ENCODE measurements at places on chromosomes 7 and 10.

DNA sequence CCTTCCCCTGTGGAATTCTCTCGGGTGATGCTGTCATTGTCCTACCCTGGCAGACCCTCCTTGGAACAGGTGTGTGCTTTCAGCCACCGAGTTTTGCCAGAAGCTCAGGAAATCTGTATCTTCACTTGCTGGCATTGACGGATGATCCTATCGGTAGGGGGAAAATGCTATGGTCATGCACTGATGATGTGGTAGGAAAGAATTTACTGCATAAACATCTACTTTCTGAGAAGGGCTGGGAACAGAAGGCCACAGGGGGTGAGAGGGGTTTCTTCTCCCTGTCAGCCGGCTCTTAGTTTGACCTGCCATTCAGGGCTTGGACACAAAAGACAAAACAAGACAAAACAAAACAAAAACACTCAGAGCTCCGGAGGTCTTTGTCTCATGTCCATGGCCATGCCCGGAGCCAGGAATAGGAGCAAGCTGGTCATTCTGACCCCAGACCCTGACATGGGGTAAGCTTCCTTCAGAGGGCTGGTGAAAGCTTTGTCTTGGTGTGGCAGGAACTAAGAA, 43.6 kb upstream of the CARD11 start:
- no peak for DNase-seq

DNA sequence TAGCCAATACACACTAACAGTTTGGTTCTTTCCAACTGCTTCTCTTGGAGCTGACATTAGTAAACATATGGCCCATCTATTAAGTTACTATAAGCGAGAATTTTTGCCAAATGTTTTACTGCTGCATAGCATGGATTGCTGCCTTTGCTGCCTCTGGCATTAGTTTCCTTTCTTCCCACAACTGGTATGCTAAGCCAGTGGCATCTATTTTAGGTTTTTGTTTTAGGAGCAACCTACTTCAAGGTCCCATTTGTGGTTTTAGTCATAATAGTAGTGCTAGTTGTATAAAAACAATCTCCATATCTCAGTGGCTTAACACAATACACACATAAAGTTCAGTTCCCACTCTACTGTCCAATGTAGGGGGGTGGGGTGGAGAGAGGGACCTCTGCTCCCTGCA, 25.9 kb upstream of the PANK1 start:
- DNase-seq = no peak

DNA sequence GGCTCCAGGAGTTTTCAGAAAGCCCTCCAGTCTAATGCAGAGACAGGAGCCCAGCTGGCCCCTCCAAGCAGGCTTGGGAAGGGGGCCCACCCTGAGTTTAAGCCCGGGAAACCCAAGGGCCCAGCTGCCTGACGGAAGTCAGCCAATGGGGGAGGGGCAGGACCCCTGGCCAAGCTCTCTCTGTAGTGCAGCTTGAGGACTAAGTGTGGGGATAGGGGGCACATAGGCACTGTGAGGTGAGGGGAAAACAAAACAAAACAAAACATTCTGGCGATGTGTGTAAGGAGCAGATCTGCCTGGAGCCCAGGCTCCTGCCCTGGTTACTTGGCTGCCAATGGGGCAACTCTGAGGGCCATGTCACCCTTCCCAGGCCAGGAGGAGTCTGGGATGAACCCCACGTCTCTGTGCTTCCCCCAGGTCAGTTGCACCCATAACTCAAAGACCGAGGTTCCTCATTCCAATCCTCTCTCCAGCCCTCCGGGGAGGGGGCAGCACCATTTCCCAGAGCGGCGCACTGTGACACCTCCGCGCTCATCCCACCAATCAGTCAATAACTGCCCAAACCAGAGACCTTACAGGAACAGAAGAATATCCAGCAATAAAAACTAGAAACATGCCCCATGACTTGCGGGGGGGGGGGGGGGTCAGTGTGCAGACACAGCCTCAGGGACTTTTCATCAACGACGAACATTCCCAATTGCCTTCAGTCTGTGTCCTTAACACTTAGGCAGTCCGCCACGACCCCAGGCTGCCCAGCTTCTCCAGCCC, 1.7 kb downstream of the CXCL12 start:
- DNase-seq = no peak

DNA sequence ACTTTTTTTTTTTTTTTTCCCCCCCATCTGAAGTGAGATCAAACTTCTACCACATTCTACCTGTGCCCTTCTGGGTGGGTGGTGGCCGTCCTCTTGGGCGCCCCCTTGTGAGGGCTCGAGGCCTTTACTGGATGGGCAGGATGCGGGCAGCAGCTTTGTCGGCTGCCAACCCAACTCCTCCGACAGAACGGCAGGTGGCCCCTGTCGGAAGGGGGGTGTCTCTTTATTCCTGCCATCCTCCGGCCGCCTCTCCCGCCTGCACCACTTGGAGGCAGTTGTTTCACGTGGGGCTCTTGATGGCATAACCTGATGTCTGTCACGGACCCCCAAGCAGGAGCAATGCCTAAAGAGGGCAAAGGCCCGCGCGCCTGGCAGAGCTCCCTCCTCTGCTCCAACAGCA, 31.0 kb downstream of the AMZ1 start:
- DNase-seq = no peak

DNA sequence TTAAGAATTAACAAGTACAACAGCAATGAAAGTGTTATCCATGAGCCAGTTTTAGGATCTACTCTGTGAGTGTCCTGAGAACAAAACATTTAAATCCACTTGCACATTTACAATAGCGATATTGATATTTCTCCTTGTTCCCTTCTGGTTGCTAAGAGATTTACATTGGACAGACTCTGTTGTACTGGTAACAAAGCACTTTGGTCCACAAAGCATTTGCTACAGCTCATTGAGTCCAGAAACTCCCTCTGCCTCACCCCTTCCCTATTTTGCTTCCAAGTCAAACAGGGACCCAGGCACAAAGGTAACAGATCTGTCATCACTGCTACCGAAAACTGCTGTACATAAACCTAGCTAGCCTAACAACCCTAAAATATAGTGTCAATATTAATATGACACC, 2.1 kb downstream of the ANK3 start:
- no peak for DNase-seq

DNA sequence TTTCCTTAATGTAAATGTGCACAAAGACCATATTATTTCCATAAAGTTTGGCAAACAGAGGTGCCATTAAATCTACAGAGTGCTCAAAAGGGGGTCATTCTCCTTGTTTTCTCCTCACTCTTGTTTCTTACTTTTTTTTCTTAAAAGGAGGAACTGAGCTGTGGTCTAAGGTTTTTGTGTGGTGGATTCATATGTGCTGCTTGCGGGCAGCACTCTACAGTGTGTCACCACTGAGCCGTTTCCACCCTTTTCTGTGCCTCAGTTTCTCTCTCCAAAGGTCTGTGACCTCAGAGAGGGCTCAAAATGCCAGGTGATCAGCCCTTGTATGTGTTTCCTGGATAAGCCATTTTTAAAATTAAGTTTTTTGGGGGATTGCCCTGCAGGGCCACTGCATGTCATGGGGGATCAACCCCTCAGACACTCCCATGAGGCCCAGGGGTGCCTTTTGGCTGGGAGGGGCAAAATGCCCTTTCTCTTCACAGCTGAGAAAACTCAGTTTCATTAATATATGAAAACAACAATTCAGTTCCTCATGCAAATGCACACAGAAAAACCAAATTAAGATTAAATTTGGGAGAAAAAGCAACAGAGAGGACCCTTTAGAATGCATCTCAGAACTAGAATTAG, 56.9 kb upstream of the VOPP1 start:
- no peak for DNase-seq

DNA sequence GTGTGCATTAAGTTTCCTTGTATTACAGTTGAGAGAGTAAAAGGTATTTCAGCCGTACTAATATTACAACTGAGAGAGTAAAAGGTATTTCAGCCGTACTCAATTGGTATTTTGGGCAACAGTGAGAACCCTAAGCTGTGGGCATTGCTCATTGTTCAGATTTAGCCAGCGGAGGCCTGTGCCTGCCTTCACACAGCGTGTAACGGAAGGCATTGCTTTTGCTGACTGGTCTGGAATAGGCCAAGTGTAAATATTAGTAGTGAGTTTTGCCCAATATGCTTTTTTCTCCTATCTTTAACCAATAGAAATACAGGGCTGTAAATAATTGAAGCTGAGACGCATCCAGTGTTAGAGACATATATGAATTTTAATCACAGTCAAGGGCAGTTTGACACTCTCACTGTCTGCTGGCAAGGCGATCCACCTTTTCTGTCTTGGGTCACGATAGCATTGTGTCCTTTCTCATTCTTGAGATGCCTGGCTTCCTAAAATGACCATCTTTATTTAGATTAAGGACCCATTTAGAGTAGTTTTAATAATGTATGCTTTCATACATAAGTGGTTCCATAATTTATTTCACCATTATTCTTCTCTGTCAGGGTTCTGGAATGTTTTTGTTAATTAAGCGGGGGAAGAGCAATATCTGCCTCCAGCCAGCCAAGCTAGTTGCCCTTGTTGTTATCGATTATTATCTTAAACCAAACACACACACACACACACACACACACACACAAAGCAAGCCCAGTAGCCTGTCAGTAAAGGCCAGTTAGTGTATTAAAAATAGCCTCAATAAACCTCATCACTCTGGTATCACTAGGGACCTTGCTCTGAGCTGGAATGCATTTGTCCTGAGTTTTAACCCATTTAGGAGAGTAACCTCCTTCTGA, 130.7 kb downstream of the CELF2 start:
- no peak for DNase-seq

- DNase-seq = no peak
Measured at GRCh38 chr7:36381056-36381455, 8.6 kb upstream of the ANLN start.

DNA sequence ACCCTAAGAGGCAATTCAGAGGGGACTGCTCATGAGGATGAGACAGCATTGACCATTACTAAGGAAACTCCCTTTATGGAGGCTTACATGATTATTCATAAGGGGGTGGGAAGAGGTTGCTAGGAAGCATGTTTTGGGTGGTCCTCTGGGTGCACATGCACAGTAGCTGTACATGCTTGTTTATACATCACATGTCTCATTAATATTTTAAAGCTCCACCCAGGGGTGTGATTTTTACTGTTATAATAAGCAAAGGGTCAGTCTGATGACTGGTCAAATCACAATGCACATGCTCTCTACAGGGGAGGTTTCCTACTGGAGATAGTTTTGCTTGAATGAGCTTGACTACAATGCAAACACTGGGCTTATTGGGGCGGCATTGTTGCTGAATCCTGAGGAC, 23.8 kb upstream of the PPP1R9A start:
- DNase-seq = no peak

DNA sequence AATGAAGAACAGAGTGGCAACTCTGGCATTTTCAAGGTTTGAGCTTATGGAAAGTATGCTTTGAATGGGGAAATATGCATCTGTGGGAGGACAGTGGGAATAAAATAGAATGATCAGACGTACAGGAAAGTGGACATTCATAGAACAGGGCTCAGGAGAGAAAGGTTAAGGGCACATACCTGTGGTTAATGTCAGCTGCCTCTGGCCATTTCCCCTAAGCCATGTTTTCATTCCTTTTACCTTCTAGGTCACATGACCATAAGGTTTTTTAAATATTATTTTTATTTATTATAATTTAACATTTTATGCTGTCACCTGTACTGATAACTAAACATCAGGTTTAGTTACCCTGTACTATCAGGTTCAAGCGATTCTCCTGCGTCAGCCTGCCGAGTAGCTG, 52.8 kb downstream of the LRRC4 start:
- DNase-seq = no peak

- no peak for DNase-seq
Measured at GRCh38 chr7:130793855-130794618, 60.0 kb upstream of the KLF14 start.

DNA sequence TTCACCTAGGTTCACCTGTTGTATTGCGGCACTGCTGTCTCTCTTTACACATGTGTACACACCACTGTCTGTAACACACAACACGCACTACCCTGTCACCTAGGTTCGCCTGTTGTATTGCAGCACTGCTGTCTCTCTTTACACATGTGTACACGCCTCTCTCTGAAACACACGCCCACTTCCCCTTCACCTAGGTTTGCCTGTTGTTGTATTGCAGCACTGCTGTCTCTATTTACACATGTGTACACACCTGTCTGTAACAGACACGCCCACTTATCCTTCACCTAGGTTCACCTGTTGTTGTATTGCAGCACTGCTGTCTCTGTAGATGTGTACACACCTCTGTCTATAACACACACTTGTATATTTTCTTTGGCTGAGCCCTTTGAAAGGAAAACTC, 51.5 kb downstream of the WDR37 start:
- no peak for DNase-seq

DNA sequence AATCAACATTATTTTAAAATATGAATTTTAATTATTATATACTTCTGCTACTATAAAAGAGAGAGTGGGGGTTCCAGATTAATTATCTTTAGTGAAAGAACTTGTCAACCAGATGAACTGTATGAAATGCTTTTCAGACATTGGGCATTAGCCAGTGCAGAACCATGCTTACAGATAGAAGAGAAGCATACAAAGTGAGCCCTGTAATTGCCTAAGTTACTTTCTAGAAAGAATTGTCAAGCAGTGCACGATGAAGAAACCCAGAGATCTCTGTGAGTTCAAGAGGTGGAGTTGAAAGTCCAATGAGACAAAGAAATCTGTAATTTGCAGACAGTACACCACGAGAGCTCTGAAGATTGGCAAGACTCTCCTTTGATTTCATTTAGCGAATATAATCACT, 166.7 kb downstream of the CDC14C start:
- no peak for DNase-seq

GRCh38 chr7:135758531-135758932, 9.9 kb upstream of the FAM180A start:
- DNase-seq = no peak

DNA sequence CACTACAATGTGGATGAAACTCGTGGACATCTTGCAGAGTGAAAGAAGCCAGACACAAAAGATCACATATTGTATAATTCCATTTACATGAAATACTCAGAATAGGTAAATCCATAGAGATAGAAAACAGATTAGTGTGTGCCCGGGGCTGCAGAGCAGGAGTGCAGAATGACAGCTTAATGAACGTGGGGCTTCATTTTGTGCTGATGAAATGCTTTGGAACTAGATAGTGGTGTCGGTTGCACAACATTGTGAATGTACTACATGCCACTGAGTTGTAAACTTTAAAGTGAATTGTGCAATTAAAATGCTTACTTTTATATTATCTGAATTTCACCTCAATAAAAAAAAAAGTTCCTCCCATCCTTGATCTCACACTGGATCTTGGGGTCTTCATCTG, 31.8 kb upstream of the CARD11 start:
- DNase-seq = no peak

GRCh38 chr10:99520847-99521764, 11.6 kb upstream of the NKX2-3 start:
- no peak for DNase-seq

GRCh38 chr7:2099048-2099957, 133.4 kb downstream of the MAD1L1 start:
- DNase-seq = no peak

DNA sequence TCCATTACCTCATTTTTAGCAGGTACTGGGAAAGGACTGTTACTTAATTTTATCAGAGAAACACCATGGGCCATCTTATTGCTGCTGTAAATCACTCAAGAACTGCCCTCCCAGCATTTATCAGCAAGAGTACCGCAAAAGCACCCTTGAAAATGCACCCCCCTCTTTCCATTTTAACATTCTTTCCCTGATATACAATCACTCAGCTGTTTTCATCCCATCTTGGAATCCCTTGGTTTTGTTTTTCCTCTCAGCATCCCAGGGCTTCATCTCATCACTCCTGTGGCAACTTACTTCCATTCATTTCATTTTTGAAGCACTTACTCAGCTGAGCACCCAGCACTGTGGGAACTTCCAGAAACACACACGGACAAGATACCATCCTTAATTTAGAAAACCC, 36.5 kb downstream of the RAPGEF5 start:
- no peak for DNase-seq

Measured in stimulated activated CD8-positive, alpha-beta memory T cell treated with anti-CD3 and anti-CD28 coated beads, Interleukin-7, amount 100 ng/mL, for 24 hours (primary cell).